ENCODE measurements at places on chromosomes 13 and 19. TPM values are rescaled to one million over a fixed set of nuclear protein-coding genes. Genes with fewer than 3 reads are reported as not detected.

DNA sequence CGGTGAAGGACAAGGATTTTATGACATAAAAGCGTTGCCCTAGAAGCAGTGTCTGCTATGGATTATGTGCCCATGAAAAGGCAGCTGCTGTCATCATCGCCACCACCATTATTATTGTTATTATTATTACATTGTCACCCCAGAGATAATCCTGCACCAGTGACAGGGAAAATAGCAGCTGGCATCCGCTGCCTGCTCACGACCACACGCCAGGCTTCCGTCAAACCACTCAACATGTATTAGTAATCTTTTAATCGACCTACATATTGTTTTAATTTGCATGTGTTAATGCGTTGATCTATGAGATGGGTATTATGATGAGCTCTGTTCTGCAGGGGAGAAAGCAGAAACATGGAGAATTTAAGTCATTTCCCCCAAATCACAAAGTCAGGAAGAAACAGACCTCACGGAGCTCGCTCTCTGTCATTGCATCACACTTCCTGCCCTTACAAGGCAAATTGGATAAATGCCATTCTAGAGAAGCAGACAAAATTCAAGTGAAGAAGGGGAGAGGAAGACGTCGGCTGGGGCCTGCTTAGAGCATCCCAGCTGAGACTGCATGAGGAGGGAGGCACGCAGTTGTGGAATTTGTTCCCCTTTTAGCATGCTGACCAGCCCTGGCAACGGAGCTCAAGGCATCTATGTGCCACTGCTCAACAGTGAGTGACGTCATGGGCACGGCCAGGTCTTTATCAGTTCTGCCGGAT is at the start of gene FFAR3:
FFAR3 (plus strand) TSS at position 594 of the 707 bp plus-strand sequence. CDS start 431 bp downstream, outside the sequence.
- no peak for DNase-seq

GRCh38 chr19:40571831-40572495 is 4.7 kb upstream of the SHKBP1 start:
- no peak for DNase-seq

- DNase-seq, result no peak
Observed at GRCh38 chr13:27691207-27691606, 69.5 kb downstream of the POLR1D start.

ZNF418 gene
- 4.2 TPM for total RNA-seq

FSD1 gene
- 27.7 TPM for total RNA-seq

DACH1 gene
- total RNA-seq, result not detected
